ENCODE measurements at places on chromosomes 4 and X. TPM values are rescaled to one million over a fixed set of nuclear protein-coding genes. Genes with fewer than 3 reads are reported as not detected.

GRCh38 chr4:69549651-69550050, 53.9 kb upstream of the UGT2B4 start:
- no peak for DNase-seq

GRCh38 chr4:71259280-71259679, 79.5 kb upstream of the SLC4A4 start:
- no peak for DNase-seq

DNA sequence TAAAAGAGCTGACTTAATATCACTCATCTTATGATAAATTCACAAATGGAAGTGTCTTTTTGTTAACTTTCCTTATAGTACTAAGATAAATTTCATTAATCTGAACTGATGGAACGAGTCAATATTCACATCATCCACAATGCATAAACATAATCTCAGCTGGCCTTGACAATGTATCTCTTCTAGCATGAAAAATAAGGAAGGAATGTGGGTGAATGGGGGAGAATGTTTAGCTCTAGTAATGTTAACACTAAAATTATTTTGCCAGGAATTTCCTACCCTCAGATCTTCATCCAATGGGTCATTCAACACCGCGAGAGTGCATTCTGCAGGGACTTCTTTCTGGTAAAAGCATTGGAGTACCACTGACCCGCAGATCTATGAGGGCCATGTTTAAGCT, 15.8 kb downstream of the TRPC3 start:
- no peak for DNase-seq

- no peak for DNase-seq
Observed at GRCh38 chr4:110787707-110788106, 164.8 kb upstream of the PITX2 start.

GRCh38 chrX:9848718-9849479, 62.7 kb downstream of the SHROOM2 start:
- no peak for DNase-seq

GRCh38 chr4:45688341-45688740, 435.5 kb downstream of the GABRG1 start:
- no peak for DNase-seq

DNA sequence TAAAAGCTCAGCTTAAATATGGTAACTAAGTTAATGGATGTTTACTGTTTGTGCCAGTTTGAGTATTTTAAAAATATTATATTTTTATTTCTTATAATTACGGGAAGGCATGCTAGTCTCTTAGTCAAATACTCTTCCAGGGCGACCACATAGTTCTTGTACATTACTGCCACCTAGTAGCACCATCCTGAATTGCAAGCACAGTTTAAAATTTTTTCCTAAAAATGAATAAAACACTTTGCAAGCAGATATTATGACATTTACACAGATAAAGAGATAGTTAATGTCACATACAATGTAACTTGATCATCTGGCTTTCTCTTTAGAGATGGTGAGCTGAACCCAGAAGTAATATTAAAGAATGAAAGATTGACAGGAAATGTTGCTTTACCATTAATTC, 11.5 kb downstream of the NDP start:
- no peak for DNase-seq

DNA sequence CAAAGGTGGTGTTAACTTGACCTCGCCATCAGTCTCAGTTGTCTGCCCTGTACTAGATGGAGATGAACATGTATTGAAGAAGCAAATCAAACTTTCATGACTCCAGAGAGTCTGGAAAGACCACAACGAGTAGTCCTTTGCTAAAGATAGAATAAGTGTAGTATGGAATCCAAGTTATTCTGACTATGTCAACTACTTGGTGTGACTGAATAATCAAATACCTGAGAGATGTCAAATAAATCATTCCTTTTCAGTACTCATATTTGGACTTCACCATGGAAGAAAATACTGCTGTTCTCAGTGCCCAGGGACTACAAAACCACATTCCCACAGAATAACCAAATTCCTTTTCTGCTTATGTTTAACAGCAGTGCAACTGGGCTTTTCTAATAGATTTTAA, 161.2 kb upstream of the SPRY1 start:
- no peak for DNase-seq

GRCh38 chrX:18755651-18756050, 48.2 kb downstream of the PPEF1 start:
- no peak for DNase-seq

DNA sequence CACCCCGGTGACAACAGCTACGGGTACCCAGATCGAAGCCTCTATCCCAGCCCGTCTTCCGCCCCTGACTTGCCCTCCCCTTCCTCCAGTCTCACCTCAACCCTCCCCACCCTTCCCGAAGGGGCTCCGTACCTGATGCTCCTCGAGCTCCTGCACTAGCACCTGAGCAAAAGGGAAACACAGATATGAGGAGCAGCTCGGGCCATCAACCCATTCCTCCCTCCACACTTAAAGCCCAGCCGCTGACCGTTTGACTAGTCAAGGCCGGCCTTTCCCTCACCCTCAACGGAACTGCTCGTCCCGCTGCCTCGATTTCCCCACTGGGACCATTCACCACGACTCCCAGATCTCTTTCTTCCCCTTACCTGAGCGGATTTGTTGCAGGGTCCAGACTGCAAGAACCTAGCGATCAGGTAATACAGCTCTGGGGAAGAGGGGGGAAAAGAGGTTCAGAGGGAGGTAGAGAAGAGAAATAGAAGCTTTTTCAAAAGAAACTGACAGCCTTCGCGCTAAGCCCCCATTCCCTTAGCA, 731 bp downstream of the BRWD3 start:
- no peak for DNase-seq

GRCh38 chr4:151567056-151567455, 158.1 kb downstream of the FHIP1A start:
- DNase-seq, result no peak

GRCh38 chr4:184154199-184154598, 63.5 kb downstream of the ENPP6 start:
- no peak for DNase-seq

GRCh38 chr4:145130130-145130529, 32.0 kb downstream of the ABCE1 start:
- no peak for DNase-seq

- DNase-seq, result no peak
Observed at GRCh38 chr4:82097504-82097903, 276.3 kb downstream of the HNRNPD start.

GRCh38 chrX:103629318-103630170, 769 bp downstream of the TCEAL1 start:
- DNase-seq, result no peak

DNA sequence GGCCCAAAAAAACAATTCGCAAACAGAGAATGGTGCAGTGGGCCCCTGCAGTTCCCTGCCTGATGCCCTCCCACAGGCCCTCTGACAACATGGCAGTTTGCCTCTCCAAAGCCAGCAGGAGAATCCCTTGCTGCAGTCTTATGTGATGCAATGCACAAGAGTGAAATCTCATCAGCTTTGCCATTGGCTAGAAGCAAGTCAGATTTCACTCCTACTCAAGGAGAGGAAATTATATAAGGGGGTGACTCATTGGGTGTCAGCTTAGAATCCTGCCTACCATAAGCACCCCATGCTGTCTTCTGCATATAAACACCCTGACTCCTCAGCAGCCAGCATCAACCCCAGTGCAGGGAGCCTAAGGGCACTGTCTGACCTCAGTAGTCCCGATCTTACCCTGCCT, 157.3 kb upstream of the LDB2 start:
- no peak for DNase-seq

DNA sequence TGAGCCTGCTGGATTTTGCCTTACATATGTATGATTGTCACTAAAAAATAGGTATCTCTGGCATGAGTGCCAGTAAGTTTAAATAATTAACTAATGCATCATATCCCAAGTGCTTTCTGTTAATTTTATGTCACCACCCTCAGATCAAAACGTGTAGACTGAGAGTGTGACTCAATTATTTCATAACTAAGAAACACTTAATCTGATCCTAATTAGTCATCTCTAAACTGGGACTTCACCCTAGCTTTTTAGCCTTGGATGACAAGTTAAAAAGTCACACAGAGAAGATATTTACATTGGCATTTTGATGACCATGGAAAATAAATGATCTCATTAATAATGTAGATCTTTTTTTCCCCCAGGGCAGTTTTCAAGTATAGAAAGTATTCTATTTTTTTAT, 23.1 kb upstream of the SLC6A14 start:
- DNase-seq, result no peak

DNA sequence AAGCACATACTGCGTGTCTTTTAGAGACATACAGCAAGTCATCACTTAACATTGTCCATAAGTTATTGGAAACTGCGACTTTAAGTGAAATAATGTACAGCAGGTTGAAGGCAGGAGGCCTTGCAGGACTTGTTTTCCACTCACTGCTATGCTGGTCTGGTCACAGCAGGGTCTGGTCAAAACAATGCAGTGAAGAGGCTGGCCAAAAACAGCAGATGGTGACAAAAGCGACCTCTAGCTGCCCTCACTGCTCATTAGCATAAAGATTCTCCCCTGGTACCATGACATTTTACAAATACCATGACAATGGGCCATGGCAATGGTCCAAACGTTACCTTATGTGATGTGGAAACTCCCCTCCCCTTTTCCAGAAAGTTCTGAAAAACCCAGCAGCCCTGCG, 1283.6 kb downstream of the FSTL5 start:
- no peak for DNase-seq

- no peak for DNase-seq
Observed at GRCh38 chr4:30370105-30370504, 350.1 kb upstream of the PCDH7 start.

DNA sequence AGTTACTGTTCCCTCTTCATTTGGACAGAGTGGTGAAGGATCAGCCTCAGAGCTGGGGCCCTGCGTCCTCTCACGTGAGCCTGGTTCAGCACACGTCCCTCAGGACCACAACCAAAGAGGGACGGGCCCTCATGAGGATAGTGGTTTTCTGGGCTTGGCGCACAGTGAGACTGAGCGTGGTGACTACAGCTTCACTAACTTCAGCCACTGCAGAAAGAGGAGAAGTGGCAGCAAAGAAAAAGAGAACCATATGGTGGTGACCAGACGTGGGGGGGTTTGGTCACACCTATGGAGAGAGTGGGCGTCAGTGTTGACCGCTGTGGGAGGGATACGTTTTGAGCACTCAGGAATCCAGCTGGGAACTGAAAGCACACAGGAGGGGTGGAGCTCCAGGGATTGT, 21.8 kb upstream of the TNIP3 start:
- no peak for DNase-seq

- DNase-seq, result no peak
Observed at GRCh38 chr4:173517781-173518424, 12.1 kb downstream of the HAND2 start.

DNA sequence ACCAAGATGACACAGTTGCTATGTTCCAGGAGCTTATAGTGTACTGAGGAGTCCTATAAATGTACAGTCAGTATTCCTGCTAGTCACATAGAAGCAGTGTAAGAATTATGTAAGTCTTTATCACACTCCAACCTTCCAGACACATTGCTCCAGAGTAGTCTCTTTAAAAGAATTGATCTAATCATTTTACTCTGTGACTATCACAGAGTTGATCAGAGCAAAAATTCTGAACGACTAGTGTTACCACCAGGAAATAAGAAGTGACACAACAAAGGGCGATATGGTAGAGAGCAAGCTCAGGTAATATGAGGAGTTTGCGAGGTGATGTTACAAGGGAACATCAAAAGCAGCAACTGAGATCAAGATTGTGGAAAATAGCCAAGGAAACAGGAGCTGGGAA, 9.0 kb upstream of the HPF1 start:
- DNase-seq, result no peak

DNA sequence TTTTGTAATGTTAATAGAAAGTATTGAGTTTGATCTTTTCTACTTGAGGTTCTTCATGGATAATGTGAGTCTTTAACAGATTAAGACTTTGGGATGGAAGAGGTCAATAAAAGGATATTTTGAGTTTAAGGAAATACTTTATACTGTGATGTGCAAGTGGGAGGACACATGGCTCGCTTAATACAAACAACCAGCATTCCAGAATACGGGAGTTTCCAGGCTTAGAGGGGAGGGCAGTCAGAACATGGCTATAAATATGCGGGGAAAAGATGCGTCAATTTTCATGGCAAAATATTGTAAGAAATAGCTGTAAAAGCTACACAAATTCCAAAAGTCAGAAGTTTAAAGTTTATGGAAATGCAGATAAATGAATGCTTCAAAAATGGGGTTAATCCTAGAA, 192.3 kb downstream of the AASDH start:
- no peak for DNase-seq

GRCh38 chr4:159413306-159413943, 310.5 kb downstream of the RAPGEF2 start:
- no peak for DNase-seq

DNA sequence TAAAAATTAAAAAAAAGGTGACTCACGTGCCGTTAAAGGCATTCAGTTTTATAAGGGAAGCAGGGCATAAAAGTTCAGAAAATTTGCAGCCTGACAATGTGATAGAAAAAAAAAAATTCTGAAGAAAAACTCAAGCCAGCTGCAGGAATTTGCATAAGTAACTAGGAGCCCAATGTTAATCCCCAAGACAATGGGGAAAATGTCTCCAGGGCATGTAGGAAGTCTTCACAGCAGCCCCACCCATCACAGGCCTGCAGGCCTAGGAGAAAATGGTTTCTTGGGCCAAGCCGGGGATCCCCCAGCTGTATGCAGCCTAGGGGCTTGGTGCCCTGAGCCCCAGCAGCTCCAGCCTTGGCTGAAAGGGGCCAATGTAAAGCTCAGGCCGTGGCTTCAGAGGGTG, 31.2 kb downstream of the CHM start:
- no peak for DNase-seq

- no peak for DNase-seq
Observed at GRCh38 chr4:8869002-8869897, 2.4 kb downstream of the HMX1 start.

GRCh38 chr4:136009258-136009832, 1522.9 kb downstream of the PCDH18 start:
- no peak for DNase-seq

DNA sequence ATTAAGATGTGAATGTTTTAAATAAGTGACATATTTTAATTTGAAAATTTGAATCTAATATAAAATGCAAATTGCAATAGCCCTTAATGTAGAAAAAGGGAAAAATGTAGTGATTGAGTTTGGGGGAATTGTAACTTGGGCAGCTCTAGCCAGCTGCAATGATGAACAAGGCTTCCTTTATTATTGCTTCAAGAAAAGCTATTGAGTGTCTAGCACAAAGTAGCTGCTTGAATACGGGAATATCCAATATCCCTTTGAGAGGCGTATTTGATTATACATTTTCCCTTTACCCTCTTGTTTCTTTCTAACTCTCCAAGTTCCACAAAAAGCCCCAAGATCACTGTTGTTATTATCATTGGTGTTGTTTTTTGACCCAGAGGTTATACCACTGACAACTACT, 21.8 kb downstream of the IL1RAPL1 start:
- DNase-seq, result no peak

Gene PPEF1
- 0.19 TPM for total RNA-seq

Gene PPP1R2C
- not detected for total RNA-seq

Gene RS1
- total RNA-seq, result not detected

Gene C1GALT1C1
- 42.0 TPM for total RNA-seq

Gene CLIC2
- 4.0 TPM for total RNA-seq

Gene ATP5ME
- total RNA-seq, result 199 TPM

Gene FAT4
- total RNA-seq, result 30.7 TPM

Gene BEX3
- total RNA-seq, result 239 TPM

Gene F9
- total RNA-seq, result not detected

Gene FGFRL1
- 22.3 TPM for total RNA-seq

Gene TRIM75
- total RNA-seq, result not detected

Gene CLDN2
- total RNA-seq, result not detected

Gene NXF2
- total RNA-seq, result not detected

Gene NUDT10
- 1.4 TPM for total RNA-seq

Gene MAGEC2
- not detected for total RNA-seq
